IPS-NIHi11 (cell line): ENCODE measurements at places on chromosomes 13 and 19.

DNA sequence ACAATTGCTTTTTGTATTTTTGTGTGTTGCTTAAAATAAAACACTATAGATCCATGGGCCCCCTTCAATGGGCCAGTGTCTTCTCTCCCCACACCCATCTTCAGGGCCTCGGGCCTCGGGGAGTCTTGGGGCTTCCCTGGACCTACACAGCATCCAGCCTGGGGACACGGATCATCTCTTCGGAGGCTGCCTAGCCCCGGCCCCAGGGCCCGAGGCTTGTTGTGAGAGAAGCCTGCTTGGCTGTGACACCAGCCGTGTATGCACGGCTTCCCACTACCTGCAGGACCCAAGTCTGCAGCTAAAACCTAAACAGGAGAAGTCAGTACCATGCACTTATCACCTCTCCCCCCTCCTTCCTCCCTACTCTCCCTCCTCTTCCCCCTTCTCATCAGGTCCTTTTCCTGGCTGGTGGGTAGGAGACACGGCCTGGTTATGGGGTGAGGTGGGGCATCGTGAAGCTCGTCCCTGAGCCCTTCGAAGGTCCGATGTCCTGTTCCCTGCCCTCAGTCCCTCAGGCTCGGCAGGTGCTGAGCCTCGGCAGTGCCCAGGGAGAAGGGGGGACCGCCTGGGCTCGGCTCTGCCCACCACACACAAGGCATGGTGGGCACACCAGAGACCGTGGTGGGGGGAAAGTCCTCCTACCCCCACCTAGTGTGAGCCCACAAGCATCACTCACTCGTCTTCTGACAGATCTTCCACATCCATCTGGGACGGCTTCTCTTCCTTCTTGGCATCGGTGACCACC lies 9.5 kb downstream of the C13orf46 start:
- DNase-seq = no peak

- no peak for DNase-seq
These were observed 56.6 kb upstream of the GPC6 start for GRCh38 chr13:93169980-93170379.

DNA sequence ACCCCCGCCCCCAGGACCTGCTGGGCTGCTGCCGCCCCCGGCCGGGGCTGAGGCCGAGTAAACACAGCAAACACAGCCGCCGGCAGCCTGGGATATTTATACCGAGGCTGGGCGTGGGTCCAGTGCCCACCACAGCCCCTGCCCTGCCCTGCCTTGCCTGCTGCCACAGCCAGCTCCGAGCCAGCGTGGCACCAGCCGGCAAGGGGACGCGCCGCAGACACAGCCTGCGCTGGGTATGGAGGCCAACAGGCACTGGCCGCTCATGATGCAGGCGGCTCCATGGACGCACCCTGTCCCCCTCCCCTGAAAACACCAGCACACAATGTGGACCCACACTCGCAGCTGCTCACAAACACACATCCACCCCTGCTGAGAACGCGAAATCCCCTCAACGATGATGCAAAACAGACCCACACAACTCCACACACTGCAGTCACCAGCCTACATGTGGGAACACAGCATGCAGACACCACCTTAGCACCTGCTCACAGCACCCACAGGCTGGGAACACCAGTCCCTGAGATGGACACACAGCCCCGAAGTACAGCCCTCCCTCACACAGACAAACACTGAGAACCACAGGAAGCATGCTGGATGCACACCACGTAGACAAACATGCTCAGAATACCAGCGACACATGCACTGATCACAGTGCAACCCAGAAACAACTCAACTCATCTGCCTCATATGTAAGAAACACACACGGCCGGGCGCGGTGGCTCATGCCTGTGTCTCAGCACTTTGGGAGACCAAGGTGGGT lies 16.2 kb downstream of the CCDC97 start:
- no peak for DNase-seq

GRCh38 chr19:2607712-2608601 lies 94.5 kb downstream of the GNG7 start:
- DNase-seq = no peak

DNA sequence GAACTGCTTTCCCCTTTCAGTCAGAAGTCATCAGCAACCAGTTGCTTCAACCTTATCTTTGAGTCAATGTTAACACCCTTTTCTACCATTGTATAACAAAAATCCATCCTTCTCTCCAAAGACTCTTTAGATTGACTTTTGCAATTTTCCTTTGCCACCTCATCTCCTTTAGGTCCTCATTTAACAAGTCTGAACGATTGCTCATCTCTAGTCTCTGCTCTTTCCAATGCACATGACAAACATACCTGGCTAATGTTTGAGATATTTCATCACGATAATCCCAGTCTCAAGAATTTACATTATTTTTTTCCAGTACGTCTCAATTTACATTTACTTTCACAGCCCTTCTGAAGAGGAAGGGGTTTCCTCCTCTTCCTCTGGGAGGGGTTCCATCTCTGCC lies 127.5 kb downstream of the KLF12 start:
- no peak for DNase-seq

DNA sequence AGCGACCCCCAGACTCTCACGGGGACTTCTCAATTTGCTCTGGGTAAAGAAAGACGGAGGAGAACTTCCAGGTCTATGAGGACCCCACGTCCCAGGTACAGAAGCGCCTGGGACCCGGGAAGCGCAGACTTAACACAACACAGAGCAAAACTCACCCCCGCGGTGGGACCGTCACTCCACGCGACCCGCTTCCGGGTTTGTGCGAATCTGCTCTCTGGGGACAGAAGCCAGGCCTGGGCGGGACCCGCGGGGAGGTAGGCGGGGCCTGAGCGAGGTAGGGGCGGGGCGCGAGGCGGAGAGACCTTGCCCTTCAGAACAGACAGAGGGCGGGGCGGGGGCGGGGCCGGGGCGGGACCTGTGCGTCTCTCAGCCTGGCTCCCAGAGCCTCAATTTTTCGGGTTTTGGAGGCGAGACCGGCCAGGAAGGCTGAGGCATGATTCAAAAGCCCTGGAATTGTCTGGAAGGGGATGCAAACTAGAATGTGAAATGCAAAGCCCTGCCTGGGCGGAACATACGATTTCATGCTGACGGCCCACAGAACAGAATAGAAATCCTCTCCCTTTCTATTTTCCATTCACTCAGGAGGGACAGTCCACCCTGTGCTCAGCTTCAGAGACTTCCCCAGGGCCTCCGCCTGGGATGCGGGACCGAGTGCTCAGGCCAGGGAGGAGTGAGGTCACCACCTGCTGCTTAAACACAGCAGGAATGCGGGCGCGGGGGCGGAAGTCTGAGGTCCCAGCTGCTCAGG lies 19.3 kb upstream of the ZNF888 start:
- DNase-seq = peak; percentile 76
